ENCODE measurements at places on chromosomes 5 and 9.
A peak's percentile ranks its signal among the peaks of the same experiment; 100 is the strongest.

- DNase-seq, result peak; percentile 32
Measured at GRCh38 chr9:70406434-70406862, 8.0 kb downstream of the KLF9 start.

- DNase-seq, result no peak
Measured at GRCh38 chr9:21172156-21172555, 5.7 kb upstream of the IFNA21 start.

GRCh38 chr5:120229036-120229435 lies 235.1 kb upstream of the PRR16 start:
- no peak for DNase-seq

- no peak for DNase-seq
Measured at GRCh38 chr5:93572101-93572607, 8.9 kb downstream of the NR2F1-AS1 start.

GRCh38 chr5:77847814-77848290 lies 71.7 kb upstream of the TBCA start:
- no peak for DNase-seq

All from activated naive CD4-positive, alpha-beta T cell treated with anti-CD3 and anti-CD28 coated beads, Interleukin-2, amount 10 ng/mL, durations not matched to agents 7 days and 5 days (primary cell).